Liver (tissue), 10 donors: ENCODE measurements at places on chromosomes 1 and 21.

- peak; percentile 75 for DNase-seq
These were observed 2.8 kb upstream of the LIX1L start for GRCh38 chr1:145960468-145961108.

GRCh38 chr1:43969416-43969745 is 429 bp upstream of the DPH2 start:
- no peak for DNase-seq

GRCh38 chr1:33428661-33429060 is 2.2 kb downstream of the PHC2 start:
- DNase-seq, result no peak

DNA sequence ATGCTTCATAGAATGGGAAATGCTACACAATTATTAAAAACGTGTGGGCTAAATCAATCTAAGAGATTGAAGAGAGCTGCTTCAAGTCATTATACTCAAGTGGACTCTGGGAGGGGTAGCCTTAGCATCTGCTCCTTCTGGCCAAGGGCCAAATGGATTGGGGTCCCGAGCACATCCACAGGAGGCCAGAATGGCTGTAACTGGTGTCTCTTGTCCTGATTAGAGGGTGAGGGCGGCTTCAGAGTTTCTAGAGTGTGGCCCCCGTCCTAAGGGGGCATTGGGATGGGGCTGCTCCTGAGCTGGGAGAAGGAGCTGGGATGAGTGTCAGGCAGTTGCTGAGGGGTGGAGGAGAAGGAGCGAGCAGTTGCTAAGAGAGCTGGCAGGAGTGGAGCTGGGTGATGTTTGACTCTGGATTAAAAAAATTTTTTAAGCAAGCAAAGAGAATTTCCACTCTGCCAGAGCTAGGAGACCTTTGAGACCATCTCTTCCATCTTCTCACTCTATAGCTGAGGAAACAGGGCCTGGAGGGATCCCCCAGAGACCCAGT is 71.3 kb upstream of the TLR5 start:
- peak; percentile 16 for DNase-seq

GRCh38 chr1:32250893-32251716 is at the start of gene LCK:
LCK (plus strand) TSS chr1:32251265; CDS start chr1:32274330, 23,065 bp downstream.
- DNase-seq, result no peak

DNA sequence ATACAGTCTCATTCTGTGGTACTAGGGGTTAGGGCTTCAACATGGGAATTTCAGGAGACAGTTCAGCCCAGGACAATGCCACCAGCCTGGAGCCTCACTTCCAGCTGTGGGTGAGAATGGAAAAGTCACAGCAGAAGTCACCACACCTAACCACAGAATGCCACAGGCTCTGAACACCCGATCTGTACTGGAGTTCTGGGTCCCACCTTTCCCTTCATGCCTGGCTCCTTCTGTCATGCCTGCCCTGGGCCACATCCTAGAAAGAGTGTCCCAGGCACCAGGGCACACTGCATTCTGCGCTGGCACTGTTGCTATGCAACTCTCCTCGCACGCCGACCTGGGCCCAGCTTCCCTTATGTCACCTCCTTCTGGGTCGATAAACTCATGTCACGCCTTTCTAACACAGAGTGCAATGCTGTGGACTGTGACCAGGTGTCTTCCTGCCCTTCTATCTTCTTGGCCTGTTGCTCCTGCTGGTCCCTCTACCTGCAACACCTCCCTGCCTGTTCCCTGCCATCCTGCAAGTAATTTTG is 21.2 kb downstream of the RCSD1 start:
- DNase-seq, result no peak

- peak; percentile 1 for DNase-seq
These were observed 95.6 kb downstream of the MT1HL1 start for GRCh38 chr1:236908669-236909068.

DNA sequence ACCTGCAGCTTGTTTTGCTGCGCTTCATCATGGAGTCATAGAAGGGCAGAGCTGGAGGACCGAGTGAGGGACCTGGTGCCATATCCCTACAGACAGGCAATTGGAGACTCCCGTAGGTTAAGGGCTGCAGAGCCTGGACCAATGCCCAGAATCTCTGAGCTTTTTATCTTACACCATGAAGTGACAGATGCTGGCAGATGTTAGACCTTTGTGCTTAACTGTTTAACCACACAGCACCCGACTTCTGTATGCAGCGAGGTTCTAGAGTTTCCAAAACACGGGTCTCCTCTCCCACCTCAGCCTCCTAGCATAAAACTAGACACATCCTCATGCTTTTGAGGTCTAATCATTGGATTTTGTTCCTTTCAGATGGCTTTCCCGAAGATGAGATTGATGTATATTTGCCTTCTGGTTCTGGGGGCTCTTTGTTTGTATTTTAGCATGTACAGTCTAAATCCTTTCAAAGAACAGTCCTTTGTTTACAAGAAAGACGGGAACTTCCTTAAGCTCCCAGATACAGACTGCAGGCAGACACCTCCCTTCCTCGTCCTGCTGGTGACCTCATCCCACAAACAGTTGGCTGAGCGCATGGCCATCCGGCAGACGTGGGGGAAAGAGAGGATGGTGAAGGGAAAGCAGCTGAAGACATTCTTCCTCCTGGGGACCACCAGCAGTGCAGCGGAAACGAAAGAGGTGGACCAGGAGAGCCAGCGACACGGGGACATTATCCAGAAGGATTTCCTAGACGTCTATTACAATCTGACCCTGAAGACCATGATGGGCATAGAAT is 47.6 kb downstream of the B3GALT5 start:
- DNase-seq, result no peak

- DNase-seq, result no peak
These were observed 71.0 kb downstream of the CD46 start for GRCh38 chr1:207822602-207823451.
